Activated T-cell treated with anti-CD3 and anti-CD28 coated beads for 1 hour (primary cell): ENCODE measurements at places on chromosomes 16 and 17.

GRCh38 chr17:17001874-17002520 is 30.1 kb upstream of the TNFRSF13B start:
- peak; percentile 69 for DNase-seq

GRCh38 chr17:48883171-48883570 is 9.4 kb upstream of the ATP5MC1 start:
- no peak for DNase-seq

- no peak for DNase-seq
These were observed 1.7 kb downstream of the YBX2 start for GRCh38 chr17:7292729-7293128.

DNA sequence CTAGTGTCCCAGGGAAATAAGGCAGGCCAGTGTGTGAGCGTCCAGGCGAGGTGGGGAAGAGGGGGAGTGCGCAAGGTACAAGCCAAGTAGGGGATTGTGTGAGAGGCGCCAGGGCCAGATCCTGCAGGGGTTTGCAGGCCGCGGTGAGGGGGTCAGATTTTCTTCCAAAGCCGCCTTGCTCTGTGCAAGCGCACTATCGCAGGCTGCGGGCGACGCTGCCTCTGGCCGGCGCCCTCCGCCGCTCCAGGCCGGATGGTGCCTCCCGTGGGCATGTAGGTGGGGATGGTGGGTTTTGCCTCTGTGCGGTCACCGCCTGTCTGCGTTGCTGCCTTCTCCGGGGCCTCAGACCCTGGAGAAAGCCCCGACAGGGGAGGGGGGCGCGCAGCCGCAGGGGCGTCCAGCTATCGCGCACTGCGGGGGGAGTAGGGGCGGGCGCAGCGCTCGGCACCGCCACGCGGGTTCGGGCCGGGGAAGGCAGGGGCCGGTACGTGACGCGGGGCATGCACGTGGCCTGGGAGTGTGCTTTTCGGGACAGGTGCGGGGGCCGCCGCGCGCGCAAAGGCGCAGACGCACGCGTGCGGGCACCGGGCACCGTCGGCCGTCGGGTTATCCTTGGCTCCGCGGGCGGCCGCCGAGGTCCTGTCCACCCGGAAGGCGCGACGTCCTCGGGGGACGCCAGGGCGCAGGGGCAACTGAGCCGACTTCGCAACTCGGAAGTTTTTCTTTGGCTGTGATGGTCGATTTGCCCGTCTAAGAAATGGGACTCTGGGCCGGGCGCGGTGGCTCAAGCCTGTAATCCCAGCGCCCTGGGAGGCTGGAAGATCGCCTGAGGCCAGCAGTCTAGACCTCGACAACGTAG is 1.1 kb upstream of the HAPSTR1 start:
- DNase-seq = peak; percentile 10

DNA sequence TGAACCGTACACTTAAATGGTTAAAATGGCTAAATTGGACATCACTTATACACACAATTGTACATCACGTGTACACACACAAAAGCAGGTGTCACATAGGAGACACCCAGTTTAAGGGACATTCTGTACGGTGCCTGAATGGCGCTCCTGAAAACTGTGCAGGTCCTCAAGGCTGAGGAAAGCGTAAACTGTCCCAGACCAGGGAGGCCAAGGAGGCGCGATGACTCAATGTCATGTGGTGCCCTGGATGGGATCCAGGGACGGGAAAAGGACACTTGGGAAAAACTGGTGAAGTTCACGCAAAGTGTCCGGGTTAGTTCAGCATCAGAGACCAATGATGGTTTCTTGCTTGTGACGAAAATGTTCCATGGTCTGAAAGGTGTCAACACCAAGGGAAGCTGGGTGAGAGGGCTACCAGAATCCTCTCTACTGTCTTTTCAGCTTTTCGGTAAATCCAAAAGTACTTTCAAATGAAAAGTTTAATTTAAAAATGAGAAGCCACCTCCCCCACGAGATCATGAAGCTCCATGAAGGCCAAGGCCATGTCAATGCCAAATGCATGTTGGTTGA is 112.2 kb downstream of the CMIP start:
- DNase-seq = no peak

GRCh38 chr16:53090591-53091411 is 36.0 kb downstream of the CHD9 start:
- no peak for DNase-seq

DNA sequence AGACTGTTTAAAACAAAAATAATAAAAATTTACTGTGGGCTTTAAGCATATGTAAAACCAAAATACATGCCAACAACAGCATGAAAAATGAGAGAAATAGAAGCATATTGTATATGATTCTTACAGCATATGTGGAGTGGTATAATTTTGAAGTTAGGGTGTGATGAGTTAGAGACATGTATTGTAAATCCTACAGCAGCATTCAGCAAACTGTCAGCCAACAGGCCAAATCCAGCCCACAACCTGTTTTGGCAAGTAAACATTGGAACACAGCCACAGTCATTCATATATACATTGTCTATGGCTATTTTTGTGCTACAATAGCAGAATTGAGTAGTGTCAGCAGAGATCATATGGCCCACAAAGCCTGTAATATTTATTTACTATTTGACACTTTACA is 42.3 kb downstream of the ZNF18 start:
- no peak for DNase-seq

DNA sequence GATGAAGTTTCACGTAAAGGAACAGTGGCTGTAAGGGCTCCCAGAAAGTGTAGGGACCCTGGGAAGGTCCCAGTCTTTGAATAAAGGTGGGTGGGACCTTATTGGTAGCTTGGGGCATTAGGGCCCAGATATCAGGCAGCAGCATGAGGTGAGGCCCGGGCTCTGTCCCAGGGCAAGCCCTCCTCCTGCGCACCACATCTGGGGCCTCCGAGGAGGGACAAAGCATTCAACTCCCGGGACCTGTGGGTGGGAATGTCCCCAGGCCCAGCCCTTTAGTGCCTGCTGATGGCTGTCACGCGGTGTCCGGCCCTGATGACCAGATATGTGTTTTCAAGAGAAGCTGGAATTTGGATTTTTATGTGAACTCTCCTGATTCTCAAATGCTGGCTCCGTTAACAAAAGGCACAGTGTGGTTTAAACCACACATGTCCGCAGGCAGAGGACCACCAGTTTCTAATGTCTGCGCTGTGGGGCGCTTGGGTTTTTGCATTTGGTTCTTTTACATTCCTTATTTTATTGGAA is 30.4 kb downstream of the RAI1 start:
- no peak for DNase-seq

- DNase-seq = peak; percentile 28
These were observed 1.1 kb downstream of the MPP2 start for GRCh38 chr17:43905985-43906852.

DNA sequence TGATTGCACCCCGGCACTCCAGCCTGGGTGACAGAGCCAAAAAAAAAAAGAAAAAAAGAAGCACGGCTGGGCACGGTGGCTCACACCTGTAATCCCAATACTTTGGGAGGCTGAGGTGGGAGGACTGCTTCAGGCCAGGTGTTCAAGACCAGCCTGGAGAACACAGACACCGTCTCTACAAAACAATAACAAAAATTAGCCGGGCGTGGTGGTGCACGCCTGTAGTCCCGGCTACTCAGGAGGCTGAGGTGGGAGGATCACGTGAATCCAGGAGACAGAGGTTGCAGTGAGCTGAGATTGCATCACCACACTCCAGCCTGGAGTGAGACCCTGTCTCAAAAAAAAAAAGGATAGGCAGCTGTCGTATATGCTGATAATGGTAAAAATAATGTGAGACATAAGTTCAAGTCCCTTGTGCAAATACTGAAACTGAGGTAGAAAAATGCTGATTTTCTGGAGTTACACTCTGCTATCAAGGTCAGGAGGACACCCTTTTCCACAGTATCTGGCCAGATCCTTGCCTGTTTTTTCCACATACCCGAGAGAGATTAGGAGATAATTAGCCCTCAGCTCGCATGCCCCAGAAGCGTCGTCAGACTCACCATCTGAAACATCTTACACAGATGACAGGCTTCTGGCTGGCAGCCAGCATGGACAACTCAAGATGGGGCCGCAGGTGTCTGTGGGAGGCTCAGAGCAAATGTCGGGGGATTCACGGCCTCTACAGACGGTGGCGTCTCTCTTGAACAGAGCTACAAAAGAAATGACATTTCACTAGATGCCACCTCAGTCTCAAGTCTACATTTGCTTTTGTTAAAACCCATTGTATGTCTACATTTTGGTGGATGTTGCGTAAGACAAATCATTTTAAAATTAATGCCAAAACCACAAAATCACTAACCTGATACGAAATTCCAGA is 36.8 kb downstream of the WDR45B start:
- DNase-seq = no peak

DNA sequence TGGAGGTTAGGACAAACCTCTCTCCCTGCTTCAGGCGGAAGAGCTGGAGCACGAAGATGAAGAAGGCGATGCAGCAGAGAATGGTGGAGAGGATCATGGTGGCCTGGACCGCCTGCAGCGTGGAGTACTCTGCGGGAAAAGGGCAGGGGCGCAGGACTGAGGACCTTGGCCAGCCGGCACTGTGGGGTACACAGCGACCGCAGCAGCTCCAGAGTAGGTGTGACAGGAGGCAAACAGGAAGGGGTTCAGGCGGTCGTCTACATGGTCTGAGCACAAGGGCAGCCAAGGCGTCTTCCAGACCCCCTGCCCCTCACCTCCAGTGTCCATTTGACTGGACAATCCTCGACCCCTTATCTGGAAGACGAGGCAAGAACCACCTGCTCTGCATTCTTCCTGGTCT is 42.5 kb downstream of the EMP2 start:
- DNase-seq = no peak

GRCh38 chr16:56943761-56944375 is 11.9 kb downstream of the HERPUD1 start:
- no peak for DNase-seq
